Breast epithelium (tissue), 4 donors: ENCODE measurements at places on chromosomes 16 and 17.

DNA sequence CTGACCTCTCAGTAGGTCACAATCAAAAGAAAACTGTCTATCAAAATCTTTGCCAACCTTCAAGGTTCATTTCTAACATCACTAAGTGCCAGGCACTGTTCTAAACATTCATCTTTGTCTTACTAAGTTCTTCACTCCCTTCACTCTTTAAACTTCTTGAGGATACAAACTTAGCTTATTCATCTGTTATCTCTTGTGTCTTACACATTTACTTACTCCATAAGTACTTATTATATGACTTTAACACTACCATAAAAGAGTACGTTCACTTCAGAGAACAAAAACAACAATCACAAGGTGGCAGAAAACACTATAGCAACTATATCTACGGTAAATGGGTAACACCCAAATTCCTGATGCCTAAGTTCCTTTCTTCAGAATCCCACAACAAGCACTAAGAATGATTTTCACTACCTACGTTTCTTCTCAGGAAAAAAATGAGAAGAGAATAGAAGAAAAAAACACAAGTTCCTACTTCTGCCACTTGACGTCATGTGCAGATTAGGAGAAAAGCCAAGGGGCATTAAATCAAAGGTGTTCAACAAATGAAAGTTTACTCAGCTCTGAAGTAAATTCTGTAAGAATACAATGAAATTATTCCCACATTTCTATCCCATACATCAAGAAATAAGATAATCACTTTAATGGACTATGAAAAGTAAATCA lies 29.2 kb downstream of the KANSL1 start:
- no peak overlapping the region for H3K4me3 ChIP-seq
- DNase-seq = no peak
- no peaks in the 10 kb centered on the region for H3K27me3 ChIP-seq
- no peak overlapping the region for H3K27ac ChIP-seq
- H3K36me3 ChIP-seq = no peaks in the 10 kb centered on the region
- no peaks in the 10 kb centered on the region for H3K4me1 ChIP-seq

- H3K27ac ChIP-seq = no peak overlapping the region
- H3K27me3 ChIP-seq = no peaks in the 10 kb centered on the region
- DNase-seq = no peak
- H3K36me3 ChIP-seq = no peaks in the 10 kb centered on the region
- no peak overlapping the region for H3K4me3 ChIP-seq
Measured at GRCh38 chr16:57775661-57776469, 26.4 kb downstream of the KIFC3 start.

- no peak for DNase-seq
- no peak overlapping the region for H3K4me3 ChIP-seq
- peak overlapping the region; percentile 8 for H3K27ac ChIP-seq
- H3K27me3 ChIP-seq = no peaks in the 10 kb centered on the region
- H3K4me1 ChIP-seq = no peaks in the 10 kb centered on the region
Measured at GRCh38 chr17:68497885-68498319, 14.3 kb upstream of the PRKAR1A start.

DNA sequence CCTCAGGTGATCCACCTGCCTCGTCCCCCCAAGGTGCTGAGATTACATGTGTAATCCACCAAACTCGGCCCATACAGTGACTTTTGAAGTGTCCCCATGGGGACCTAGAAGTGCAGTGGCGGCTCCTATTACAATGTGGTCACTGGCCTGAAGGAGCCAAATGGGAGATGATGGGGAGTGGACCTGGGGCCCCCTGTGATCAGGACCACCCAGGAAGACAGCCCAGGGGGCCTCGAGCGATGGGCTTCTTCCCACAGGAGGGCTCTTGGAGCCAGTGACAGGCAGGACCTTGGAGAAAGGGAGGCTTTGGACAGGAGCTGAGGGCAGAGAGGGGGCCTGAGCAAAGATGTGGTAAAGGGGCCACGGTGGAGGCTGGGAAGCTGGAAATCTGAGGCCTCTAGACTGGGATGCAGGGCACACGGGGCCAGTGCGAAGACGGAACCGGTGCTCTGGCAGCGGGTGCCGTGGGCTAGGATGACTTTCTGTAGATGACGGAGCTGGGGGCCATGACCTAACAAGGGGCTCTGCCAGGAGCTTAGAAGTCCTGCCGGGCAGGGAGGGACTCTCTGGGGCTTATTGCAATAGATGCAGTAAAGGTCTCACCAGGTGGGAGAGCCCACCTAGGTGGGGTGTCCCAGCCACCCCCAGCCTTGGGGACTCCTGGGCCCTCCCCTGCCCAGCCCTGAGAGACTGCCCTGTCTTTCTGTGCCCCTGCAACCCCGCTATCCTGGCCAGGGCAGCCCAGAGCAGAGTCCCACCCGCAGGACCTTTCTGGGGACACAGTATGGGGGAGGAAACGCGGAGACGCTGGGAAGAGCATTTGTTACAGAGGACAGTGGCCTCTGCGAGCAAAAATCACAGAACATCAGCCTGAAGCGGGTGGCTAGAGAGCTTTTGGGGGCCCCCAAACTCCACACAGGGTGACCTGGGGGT lies 2.7 kb upstream of the C17orf99 start:
- no peaks in the 10 kb centered on the region for H3K27me3 ChIP-seq
- no peak overlapping the region for H3K4me3 ChIP-seq
- peak overlapping the region; percentile 41 for H3K27ac ChIP-seq
- no peak for DNase-seq

DNA sequence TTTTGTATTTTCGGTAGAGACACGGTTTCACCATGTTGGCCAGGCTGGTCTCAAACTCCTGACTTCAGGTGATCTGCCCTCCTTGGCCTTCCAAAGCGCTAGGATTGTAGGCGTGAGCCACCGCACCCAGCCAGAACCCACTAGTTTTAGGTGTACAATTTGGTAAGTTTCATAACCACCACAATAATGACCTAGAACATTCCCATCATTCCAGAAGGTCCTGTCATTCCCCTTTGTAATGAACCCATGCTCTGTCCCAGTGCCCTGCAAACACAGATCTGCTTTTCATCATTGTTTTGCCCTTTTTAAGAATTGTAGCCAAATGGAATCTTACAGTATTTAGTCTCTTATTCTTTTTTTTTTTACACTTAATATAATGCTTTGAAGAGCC lies 35.6 kb upstream of the IRF8 start:
- DNase-seq = no peak
- H3K36me3 ChIP-seq = no peaks in the 10 kb centered on the region
- no peak overlapping the region for H3K4me3 ChIP-seq

GRCh38 chr17:21551081-21551881 lies 141.0 kb upstream of the KCNJ18 start:
- no peaks in the 10 kb centered on the region for H3K27me3 ChIP-seq
- peak overlapping the region; percentile 75 for H3K27ac ChIP-seq
- no peaks in the 10 kb centered on the region for H3K4me1 ChIP-seq
- DNase-seq = peak; percentile 54

DNA sequence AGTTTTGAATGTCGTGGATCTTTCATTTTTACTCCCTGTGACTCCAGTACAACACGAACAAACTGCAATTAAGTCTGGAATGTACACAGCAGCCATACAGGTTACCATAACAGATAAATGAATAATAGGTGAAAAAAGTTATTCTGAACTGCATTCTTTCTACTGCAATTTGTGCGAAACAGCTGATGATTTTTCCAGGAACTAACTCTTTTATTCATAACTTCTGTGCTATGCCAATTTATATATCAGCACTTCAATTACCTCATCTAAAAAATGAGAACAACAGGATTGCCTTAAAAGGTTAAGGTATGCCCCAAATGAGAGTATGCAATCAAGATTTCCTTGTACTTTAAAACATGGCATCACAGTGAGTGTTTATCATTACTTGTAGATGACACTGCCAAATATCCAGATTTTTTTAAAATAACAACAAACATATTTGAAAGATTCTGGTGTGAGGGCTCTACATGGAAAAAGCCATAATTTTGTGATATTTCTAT lies 238.9 kb downstream of the CDH8 start:
- no peak for DNase-seq
- no peak overlapping the region for H3K27ac ChIP-seq
- no peaks in the 10 kb centered on the region for H3K27me3 ChIP-seq
- no peak overlapping the region for H3K4me3 ChIP-seq
- H3K4me1 ChIP-seq = no peaks in the 10 kb centered on the region
- H3K36me3 ChIP-seq = no peaks in the 10 kb centered on the region

DNA sequence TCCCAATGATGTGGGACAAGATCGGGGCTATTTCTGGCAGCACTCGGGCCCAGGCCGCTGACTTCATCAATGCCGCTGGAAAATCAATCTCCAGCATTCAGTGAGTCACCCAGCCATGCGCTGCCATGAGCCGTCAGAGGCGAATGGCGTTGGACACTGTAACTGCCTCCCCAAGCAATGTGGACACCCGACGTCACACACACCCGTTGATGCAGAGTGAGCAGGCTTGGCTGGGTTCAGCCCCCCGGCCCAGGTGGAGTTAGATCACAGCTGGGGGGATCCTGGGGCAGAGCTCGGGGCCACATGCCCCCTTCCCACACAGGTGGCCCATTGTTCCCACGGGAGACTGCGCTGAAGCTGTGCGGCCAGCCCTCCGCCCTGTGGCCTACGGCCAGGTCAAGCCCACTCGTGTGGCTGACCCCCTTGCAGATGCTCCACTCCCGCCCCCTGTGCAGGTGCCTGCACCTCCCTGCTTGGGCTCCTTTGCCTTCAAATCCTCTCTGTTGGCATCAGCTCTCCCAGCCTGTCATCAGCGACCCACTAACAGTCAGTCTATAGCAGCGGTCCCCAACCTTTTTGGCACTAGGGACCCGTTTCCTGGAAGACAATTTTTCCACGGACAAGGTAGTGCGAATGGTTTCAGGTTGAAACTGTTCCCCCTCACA lies 89.9 kb downstream of the TBC1D16 start:
- no peaks in the 10 kb centered on the region for H3K4me1 ChIP-seq
- H3K36me3 ChIP-seq = no peaks in the 10 kb centered on the region
- DNase-seq = no peak
- no peak overlapping the region for H3K27ac ChIP-seq
- no peaks in the 10 kb centered on the region for H3K27me3 ChIP-seq

GRCh38 chr17:35063514-35064223 lies at the start of gene RFFL:
TSS of gene RFFL (minus strand) at chr17:35063707. CDS start at chr17:35026553, 37,154 bp downstream.
- no peaks in the 10 kb centered on the region for H3K36me3 ChIP-seq
- H3K4me3 ChIP-seq = peak within 1 kb of the TSS; percentile 23
- H3K27ac ChIP-seq = peak within 1 kb of the TSS; percentile 93
- no peaks in the 10 kb centered on the region for H3K4me1 ChIP-seq

GRCh38 chr16:29862884-29863668 lies at the start of gene CDIPT:
TSS of gene CDIPT (minus strand) at chr16:29863226. CDS start at chr16:29862857, 369 bp downstream.
- peaks cover 3% of the 10 kb centered on the region for H3K4me1 ChIP-seq
- no peaks in the 10 kb centered on the region for H3K36me3 ChIP-seq
- peak within 1 kb of the TSS; percentile 92 for H3K27ac ChIP-seq

DNA sequence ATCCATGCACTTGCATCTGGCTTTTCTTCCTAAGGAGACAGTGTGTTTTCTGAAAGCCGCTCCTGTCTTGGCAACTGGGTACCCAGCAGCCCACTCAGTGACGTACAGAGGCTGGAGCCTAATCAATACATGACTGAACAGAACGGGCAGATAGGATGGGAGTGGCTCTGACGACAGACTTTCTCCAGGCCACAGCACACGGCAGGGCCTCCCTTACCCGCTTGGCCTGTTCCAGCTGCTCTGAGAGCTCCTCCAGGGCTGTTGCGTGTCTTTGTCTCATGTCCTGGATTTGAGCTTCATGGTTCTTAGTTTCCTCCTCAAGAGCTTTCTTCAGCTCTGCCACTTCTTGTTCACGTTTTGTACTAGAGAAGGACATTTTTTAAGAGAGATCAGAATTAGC lies 64.9 kb downstream of the NDEL1 start:
- no peak overlapping the region for H3K27ac ChIP-seq
- no peaks in the 10 kb centered on the region for H3K36me3 ChIP-seq
- DNase-seq = no peak
- no peak overlapping the region for H3K4me3 ChIP-seq
